ENCODE measurements at places on chromosomes 16 and 17.

DNA sequence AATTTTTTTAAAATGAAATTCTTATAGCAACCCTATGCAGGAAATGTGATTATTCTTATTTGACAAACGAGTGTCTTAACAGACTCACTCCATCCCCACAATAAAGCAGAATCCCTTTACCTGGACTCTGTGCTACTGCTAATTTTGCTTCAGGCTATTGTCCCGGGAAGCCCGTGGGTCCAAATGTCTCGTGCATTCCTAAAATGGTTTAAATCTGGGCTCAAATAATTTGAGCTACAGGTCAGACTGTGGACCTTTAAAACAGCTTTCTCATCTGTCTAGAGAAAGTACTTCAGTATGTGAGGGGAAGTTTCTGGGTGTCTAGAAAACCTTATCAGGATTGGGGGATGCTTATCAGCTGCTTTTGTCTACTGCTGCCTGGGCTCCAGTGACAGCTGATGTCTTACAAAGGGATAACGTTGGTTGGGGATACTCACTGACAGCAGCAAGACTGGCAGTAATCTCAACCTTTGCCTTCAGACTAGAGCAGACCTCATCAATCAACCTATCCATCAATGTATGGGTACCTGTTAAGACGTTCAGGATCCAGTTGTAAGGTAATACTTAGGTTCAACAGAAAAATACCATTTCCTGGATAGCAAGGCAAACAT lies 197.9 kb upstream of the CDH11 start:
- no peak for DNase-seq

DNA sequence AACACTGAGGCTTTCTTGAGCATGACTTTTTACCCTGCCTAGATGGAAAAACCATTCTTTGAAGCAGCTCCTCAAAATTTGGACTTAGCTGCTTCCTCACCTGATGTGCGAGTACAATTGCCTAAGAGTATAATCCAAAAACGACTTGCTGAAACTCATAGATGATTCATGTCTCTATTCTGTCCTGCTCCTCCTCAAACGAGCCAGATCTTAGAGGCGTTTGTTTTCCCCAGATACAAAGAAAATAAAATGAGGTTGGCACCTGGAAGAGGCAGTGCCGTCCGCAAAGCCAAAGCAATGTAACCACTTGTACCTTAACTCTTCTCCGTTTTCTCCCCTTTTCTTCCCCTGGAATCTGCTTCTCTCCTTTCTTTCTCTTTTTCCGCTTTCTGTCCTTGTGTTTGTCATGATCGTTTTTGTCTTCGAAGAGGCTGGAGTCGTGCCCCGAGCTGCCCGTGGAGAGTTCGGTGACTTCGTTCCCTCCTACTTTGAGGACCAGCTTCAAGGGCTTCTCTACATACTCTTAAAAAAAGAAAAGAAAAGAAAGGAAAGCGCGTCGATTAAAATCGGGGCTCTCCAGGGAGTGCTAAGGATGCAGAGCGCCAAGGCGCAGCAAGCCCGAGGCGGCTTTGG lies 895 bp downstream of the BRD7 start:
- DNase-seq: no peak

DNA sequence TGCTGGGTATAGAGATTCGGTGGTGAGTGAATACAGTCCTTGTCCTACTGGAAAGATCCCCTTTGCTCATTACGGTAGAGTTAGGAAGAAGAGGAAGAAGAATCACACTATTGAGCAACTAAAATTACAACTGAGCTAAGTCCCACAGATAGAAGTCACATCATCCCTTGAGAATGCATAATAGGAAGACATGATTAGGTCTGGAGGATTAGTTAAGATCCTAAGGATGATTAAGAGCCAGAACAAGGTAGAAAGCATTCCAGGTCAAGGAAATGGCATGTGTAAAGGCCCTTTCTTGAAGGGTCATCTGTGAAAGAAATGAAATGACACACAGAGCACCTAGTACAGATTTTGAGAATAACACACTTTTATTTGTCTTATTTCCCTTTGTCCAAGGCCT lies 503.5 kb downstream of the HAPSTR1 start:
- DNase-seq: no peak

GRCh38 chr17:8459107-8459506 lies 23.4 kb downstream of the NDEL1 start:
- DNase-seq: no peak

- no peak for DNase-seq
Measured at GRCh38 chr16:83561876-83562275, 245.9 kb upstream of the HSBP1 start.

- no peak for DNase-seq
Measured at GRCh38 chr17:37671028-37671823, 28.0 kb upstream of the DDX52 start.

GRCh38 chr17:81422776-81423697 lies 27.8 kb downstream of the BAHCC1 start:
- DNase-seq: no peak

- no peak for DNase-seq
Measured at GRCh38 chr17:2101448-2102257, 46.8 kb downstream of the HIC1 start.

DNA sequence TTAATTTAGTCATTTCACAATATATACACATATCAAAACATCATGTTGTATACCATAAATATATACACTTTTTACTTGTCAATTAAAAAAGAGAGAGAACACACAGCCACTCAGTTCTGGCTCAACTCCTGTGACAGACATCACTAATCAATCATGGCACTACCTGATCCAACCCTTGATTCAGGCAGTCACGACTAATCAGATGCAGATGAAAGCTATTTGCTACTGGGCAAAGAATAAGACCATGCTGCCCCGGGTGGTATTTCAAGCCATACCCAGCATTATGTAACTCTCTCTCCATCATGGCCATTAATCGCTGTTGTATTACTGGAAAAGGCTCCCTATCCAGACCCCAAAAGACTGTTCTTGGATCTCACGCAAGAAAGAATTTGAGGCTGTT lies 345.7 kb downstream of the HAPSTR1 start:
- no peak for DNase-seq

- DNase-seq: no peak
Measured at GRCh38 chr16:89822188-89823086, 5.8 kb upstream of the SPIRE2 start.

GRCh38 chr16:2095315-2095853 lies 40.3 kb downstream of the PKD1 start:
- no peak for DNase-seq

DNA sequence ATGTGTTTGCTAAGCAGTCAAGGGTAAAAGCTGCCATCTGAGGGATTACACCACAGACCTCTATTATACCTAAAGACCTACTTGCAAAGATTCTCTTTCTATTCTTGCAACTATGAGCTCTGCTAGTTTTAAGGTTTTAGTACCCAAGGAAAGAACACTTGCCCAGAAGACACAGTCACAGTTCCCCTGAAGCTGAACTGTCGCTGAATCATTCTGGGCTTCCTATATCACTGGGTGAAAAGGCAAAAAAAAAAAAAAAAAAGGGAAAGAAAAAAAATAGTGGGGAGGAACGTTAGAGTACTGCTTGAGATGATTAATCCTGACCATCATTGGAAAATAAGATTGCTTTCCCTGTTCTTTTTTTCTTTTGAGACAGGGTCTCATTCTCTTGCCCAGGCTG lies 37.9 kb downstream of the LYRM1 start:
- no peak for DNase-seq

DNA sequence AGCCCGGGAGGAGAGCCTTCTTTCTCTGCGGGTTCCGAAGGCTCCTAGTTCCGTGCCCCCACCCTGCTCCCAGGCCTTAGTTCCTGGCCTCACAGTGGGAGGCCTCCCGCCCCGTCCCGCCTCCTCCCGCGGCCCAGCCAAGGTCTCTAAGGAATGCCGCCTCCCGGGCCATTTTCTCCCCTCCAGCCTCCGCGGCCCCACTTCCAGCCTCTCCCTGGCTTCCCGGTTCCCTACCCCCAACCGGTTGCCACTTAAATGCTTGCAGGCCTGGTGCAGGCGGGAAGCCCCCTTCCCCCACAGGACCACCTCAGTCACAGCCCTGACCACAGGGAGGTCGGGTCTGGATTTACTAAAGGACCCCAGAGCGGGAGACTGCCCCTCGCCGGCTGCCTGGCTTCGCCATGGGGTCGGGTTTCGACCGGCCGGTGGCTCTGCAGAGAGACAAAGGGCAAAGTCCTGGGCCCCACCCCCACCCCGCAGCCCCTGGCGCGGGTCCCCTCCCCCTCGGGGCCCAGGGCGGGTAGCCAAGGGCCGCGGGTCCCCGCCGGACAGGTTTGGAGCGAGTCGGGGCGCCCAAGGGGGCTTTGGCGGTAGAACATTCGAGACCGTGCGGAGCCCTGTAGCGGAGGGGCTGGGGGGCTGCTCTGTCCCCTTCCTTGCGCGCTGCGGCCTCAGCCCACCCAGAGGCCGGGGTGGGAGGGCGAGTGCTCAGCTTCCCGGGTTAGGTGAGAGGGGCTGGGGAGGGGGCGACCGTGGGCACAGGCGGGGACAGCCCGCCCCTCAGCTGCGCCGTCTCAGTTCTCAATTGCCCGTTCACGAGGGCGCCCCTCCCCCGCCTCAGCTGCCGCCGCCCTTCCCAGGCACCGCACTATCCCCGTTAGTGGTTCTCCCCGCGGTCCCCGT lies 16.4 kb downstream of the IGF2BP1 start:
- DNase-seq: no peak

- DNase-seq: no peak
Measured at GRCh38 chr16:8299635-8300034, 290.7 kb downstream of the TMEM114 start.

DNA sequence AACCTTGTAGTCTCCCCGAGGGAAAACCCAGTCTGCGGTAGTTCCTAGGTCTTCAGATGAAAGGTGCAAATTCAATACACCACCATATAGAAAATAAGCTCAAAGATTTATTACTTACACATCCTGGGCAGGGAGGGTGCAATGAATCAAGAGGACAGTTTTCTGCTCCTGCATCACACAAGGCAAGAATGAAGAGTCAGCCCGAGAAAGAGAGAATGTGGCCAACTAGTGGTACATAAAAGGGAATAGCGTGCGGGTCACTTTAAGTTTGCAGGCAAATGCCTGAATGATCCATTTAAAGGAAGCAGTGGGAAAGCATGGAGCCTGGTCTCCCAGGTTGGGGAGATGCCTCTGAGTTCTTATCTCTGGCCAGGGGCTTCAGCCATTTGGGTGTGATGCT lies 403.4 kb downstream of the GRIN2A start:
- no peak for DNase-seq

GRCh38 chr16:54370278-54371040 lies 83.9 kb upstream of the IRX3 start:
- no peak for DNase-seq

DNA sequence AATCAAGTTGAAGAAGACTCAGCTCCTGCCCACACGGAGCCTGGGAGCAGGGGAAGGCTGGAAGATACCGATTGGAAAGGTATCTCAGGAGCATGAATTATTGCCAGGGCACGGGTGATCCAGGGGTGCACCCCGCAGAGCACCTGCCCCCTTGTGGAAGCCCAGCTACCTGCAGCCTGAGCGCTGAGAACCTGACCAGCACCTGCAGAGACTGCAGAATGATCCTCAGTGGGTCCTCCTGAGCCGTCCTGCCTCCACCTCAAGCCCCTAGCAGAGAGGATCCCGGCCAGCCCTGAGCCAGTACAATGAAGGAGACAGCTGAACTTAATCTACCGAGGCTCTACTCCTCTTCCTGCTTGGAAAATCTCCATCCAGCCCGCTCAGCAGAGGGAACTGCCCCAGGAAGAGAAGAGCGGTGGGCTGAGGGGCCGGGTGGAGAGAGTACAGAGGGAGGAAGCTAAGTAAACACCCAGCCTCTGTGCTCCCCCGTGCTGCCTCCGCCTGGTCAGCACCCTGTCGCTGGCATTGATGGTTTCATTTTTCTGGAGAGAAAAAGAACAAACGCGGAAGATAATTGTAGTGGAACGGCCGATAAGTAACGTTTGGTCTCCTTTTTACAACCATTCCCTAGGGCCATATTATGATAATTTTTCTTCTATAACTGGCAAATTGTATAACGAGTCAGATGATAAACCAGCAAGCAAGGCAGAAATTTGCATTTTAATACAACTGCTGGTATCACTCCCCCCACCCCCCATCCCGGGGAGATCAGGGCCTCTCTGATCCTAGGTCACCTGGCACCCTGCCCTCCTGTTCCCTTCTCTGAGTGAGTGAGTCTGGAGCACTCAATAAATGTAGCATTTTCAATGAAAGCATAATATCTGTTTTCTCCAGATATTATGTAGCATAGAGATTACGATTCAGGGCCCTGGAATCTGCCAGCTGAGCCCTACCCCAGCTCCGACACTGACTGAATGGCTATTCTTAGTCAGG lies 204.5 kb upstream of the RPL38 start:
- peak; percentile 44 for DNase-seq

DNA sequence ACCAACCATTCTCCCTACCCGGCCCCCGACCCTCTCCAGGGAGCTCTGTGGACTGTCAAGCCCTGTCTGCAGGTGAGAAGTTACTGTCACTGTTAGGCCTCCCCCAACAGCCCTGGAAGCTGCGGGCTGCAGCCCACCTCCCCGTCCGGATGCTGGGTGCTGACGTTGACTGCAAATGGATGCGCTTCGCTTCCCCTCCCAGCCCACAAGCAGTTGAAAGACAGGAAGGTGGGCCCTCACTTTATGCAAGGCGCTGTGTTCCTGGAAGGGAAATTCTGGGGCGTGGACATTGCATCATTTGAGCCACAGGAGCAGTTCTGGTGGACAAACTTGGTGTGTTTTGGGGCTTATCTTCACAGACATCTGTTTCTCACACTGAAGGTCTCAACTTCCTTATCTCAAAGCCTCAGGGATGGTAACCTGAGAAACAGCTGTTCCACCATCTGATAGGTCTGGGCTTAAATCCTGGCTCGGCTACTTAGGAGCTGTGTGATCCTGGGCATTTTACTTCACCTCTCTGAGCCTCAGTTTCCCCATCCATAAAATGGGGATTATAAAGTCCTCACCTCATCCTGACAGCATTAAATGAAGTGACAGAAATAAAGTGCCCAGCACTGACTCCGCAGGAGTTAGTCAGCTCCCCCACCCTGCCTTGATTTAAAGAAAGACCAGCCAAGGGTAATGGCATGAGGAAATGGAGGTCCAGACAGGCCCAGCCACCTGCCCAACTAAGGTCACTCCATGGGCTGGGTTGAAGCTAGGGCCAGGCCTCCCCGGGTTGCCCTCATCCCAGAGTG lies 4.6 kb upstream of the DRC7 start:
- peak; percentile 22 for DNase-seq

GRCh38 chr16:69326172-69326873 lies 4.1 kb downstream of the PDF start:
- DNase-seq: no peak

GRCh38 chr16:11977376-11978041 lies 975 bp downstream of the SNX29 start:
- no peak for DNase-seq

GRCh38 chr16:70804153-70804733 lies 3.3 kb upstream of the VAC14 start:
- DNase-seq: no peak

GRCh38 chr17:78366109-78366848 lies 6.4 kb upstream of the SOCS3 start:
- DNase-seq: no peak

DNA sequence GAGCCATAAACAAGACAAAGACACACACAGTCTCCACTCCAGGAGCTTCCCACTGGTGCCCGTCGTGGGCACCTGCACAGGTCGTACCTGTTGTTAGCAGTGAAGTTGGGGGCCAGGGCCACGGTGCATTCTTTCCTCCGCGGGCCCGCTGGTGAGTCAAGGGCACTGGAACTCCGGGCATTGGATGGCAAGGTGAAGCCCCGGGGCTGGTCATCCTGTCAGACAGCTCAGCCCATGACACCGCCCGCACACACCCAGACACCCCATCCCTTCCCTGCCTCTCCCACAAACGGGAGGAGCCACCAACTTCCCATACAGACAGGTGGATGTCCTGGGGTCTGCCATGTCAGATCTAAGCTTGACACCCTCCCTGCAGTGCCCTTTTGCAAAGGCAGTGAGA lies 16.1 kb downstream of the CEP131 start:
- no peak for DNase-seq

GRCh38 chr16:2985893-2986355 lies 5.7 kb upstream of the PKMYT1 start:
- no peak for DNase-seq

All from stimulated activated CD8-positive, alpha-beta memory T cell treated with anti-CD3 and anti-CD28 coated beads, Interleukin-4, amount 100 ng/mL, for 24 hours (primary cell).